ENCODE measurements at places on chromosomes 16 and 17.

DNA sequence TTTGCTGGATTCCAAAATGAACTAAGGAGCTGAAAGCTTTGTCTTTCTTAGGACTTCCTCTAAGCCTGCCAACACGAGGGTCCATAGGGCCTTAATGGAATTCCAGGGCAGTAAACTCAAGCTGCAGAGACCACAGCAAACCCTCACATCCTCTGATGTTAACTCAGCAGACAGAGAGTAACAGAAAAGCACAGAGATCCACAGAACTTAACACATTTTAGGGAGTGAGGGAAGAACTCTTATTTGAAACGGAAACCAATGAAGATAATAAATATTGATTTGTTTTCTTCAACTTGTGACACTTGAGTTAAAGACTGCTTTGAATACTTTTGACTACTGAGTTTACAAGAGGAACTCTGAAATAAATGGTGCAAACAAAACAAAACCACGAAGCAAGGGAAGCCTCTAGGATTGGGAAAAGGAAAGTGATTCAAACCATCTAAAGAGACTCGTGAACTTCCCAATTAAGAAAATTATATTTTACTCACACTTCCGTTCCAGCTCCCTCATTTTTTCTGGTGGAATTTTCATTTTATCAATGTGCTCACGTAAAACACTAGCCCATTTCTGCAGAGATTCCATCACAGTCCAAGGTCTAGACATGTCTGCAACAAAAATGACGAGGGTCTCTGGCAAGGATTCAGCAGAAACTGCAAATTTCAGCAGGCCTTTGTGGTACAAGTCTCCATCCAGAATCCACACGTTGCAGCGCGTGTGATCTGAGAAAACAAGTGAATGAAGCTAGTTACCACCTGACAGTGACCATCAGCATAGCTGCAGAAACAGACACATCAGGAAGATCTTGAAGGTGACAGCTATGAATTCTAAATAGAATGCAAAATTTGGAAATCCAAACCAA, 9.2 kb downstream of the DYNC1LI2 start:
- DNase-seq = peak; percentile 26

DNA sequence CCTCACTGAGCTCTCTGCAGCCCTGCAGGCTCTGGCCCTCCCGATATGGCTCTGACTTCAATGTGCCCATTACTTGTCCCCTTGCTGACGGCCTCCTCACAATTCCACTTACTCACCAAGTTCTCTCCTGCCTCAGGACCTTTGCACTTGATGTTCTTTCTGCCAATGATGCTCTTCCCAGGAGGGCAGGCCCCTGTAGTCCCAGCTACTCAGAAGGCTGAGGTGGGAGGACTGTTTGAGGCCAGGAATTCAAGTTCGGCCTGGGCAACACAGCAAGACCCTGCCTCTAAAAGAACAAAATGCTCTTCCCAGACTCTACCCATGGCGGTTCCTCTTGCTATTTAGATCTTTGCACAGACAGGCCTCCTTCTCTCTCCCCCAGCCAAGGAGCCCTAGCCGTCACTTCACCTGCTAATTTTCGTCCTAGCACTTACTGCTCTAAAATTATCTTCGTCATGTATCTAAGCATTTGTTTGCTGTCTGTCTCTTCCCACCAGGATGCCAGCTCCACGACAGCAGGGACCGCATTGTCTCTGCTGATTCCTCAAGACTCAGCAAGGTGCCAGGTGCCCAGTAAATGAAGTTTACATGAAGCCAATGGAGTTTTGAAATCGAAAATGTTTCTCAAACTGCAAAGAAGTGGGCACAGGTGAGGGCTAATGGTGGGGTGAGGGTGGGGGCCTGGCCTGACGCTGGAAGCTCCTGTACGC, 626 bp upstream of the RAI1 start:
- DNase-seq = no peak

GRCh38 chr17:33387406-33387805, 94.3 kb upstream of the ASIC2 start:
- DNase-seq = no peak

- DNase-seq = peak; percentile 94
Measured at GRCh38 chr17:48107137-48108055, at the start of gene SNX11. SNX11 (plus strand) TSS chr17:48107766; CDS start chr17:48112044, 4,278 bp downstream.

GRCh38 chr16:82772215-82772614, 145.4 kb downstream of the CDH13 start:
- DNase-seq = no peak

- no peak for DNase-seq
Measured at GRCh38 chr16:57704905-57705852, 10.6 kb downstream of the DRC7 start.

- DNase-seq = peak; percentile 17
Measured at GRCh38 chr16:23595246-23595950, 718 bp downstream of the NDUFAB1 start.

- peak; percentile 63 for DNase-seq
Measured at GRCh38 chr16:59385959-59386358, 651.8 kb upstream of the GOT2 start.

GRCh38 chr16:10027553-10027952, 154.7 kb downstream of the GRIN2A start:
- no peak for DNase-seq

DNA sequence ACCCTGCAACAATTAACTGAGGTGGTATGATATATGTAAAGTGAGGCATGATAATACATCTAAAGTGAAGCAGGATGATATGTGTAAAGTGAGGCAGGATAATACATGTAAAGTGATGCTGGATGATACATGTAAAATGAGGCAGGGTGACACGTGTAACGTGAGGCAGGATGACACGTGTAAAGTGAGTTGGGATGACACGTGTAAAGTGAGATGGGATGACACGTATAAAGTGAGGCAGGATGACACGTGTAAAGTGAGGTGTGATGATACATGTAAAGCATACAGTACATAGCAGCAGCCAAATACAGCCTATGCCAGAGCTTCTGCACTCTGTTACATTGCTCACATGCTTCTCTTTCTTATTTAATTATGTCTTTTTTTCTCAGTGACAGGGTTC, 184.4 kb upstream of the FOXF1 start:
- DNase-seq = no peak

DNA sequence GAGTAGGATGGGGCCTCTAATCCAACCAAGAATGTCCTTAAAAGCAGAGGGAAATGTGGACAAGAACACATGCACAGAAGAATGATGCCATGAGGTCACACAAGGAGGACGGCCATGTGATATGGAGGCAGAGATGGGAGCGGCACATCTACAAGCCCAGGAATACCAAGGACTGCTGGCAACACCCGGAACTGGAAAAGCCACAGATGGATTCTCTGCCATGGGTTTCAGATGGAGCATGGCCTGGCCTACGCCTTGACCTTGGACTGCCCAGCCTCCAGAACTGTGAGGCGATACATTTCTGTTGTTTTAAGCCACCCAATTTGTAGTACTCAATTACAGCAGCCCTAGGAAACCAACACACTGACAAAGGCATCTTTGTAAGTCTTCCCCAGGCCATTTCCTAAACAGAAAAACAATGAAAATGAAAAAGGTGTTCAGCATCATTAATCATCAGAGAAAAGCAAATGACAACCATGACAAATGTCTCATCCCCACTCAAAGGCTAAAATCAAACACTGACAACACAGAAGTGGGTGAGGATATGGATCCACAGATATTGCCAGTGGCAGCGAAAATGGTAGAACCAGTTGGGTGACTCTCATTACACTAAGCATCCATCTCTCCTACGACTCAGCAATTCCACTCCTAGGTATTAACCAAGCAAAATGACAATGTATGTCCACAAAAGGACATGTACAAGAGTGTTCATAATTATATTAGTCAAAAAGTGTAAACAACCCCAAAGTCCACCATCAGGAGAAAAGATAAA, 76.9 kb upstream of the CNEP1R1 start:
- no peak for DNase-seq

DNA sequence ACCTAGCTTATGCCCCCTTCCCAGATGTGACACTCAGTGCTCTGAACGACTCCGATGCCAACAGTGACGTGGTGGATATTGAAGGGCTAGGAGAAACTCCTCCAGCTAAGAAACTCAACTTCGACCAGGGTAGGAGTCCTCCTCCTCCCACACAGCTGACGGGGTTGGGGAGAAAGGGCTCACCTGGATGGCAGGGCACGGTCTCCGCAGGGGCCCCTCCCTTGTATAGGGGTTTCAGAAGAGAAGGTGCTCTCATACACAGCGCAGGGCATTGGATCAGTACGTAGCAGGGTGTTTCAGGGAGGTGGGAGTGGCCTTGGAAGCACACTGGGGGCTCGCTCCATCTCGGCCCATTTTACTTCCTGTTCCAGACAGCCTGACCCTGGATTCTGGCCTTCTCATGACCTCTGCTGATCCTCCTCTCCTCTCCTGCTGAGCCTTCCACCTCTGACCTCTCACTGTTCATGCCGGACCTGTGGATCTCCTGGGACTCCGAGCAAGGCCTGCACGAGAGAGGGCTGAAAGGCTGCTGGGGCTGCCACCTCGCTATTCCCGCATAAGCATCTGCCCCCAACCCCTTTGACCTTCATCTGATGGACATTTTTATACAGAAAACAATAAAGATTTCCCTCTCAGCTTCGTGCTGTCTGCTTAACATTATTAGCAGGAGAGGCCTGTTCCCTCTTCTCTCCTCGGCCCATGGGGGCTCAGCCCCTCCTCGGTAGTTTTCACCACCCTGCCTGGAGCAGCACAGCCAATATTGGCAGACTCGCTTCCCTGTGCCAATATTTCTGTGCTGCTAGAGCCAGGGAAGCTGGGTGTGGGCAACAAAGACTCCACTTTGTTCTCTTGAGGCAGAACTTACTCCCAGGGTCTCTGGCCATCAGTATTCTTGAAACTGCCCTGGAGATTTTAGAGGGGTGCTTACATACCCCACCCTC, 4.7 kb downstream of the RNASEK start:
- no peak for DNase-seq

- no peak for DNase-seq
Measured at GRCh38 chr16:91484-91883, 13.5 kb downstream of the MPG start.

GRCh38 chr16:56848955-56849689, 15.9 kb upstream of the SLC12A3 start:
- peak; percentile 93 for DNase-seq

GRCh38 chr16:78284957-78285434, 185.5 kb downstream of the WWOX start:
- DNase-seq = no peak

Data from ELR (cell line).